ENCODE measurements at places on chromosomes 4 and X.

- no peak for DNase-seq
These were observed 658.7 kb downstream of the PCDH18 start for GRCh38 chr4:136873555-136873954.

GRCh38 chr4:6943012-6943884 lies 33.6 kb downstream of the TBC1D14 start:
- DNase-seq, result no peak

DNA sequence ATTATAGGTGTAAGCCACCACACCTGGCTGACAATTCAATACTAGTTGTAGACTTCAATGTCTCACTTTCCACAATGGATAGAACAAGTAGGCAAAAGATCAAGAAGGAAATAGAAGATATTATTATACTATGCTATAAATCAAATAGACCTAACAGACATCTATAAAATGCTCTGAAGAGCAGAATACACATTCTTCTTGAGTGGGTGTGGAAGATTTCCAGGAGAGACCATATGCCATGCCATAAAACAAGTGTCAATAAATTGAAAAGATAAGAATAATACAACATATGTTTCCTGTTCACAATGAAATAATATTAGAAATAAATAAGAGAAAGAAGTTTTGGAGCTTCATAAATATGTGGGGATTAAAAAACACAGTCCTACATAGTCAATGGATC lies 179.3 kb upstream of the AMOT start:
- DNase-seq, result no peak

DNA sequence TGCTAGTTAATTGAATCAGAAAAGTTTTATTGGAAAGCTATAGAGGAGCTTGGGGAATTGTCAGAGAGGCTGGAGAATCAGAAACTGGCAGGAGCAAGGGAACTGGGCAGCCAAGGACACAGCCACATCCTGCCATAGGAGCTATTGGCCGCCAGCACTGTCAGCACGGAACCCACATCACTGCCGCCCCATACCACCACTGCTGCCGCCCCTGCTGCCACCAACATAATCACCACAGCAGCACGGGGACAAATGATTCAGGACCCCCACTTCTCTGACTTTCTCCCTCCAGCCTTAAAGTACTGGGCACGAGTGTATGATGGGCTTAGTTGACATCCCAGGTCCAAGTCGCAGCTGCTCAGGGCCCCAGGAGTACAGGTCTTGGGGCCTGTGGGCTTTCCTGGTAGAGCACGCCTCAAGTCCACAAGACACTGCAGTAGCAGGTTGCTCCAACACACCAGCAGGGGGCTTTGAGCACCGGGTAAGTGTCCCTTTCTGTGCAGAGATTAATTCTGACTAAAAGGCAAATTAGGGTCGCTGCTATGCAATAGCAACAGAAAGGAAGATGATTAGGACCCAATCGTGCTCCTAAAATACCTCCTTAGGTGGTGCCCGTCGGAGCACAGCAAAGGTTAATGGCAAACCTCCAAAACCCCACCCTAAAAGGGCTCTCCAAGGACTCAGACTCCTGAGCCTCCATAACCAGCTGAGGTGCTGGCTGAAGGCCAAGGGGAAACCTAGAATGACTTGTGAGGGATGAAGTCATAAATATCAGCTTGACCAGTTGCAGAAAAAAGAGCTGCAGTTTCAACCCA lies 6.9 kb downstream of the PJA1 start:
- DNase-seq, result no peak

- DNase-seq, result peak; percentile 96
These were observed 141.8 kb downstream of the CBR4 start for GRCh38 chr4:168868044-168868781.

GRCh38 chr4:77745792-77746191 lies 73.4 kb downstream of the CNOT6L start:
- DNase-seq, result no peak

DNA sequence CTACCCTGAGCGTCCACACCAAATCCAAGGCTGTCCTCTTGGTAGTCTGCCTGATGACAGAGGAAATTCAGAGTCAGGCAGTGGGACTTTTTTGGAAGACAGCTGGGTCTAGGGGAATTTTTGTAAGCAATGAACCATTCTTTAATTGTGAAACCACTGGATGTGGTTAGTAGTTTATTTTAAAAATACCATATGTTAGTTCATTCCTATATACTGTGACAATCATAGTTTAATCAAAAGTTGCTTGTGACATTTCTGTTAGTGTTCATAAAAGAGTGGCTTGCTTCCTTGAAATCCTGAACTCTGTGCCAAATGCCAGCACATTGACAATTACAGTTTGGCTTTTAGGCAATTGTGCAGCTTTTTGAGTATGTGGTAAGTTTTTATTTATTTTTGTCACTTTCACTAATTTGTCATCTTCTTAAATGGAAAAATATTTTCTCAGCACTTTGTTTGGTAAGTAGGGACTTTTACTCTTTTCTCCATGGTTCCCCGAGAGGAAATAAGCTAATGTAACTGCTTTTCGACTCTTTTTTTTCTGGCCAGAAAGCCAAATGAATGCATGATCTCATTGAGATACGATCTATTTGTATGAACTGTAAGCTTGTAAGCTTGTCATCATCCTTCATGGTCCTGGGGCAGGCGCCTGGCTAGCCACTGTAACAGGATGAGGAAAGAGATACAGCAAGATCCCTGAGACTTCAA lies 72.6 kb upstream of the SLC4A4 start:
- peak; percentile 61 for DNase-seq

GRCh38 chr4:8832113-8832915 lies 39.3 kb downstream of the HMX1 start:
- no peak for DNase-seq
